ENCODE measurements at places on chromosomes 5 and 9.
A peak's percentile ranks its signal among the peaks of the same experiment; 100 is the strongest.

GRCh38 chr5:146828385-146828784 lies 50.2 kb downstream of the PPP2R2B start:
- DNase-seq = no peak

GRCh38 chr5:164051745-164052144 lies 546.3 kb downstream of the MAT2B start:
- no peak for DNase-seq

- DNase-seq = no peak
Observed at GRCh38 chr5:92513067-92513466, 1068.0 kb downstream of the NR2F1-AS1 start.

DNA sequence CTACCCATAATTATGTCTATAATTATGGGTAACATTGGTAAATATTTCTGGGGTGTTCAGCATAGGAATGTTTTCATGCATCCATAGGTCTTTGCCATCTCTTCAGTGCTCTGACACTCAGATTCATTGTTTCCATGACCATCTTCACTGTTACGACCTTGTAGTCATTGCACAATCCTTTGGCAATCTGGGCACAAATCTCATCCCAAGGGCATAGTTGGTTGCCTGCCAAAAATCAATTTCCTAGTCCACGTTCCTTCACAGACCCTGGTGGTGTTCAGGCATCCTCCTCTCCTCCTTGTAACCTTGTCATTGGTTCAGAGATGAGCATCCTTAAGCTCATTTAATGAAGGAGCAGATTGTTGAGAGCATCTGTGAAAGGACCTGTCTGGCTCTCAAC lies 1400.7 kb downstream of the CDH12 start:
- no peak for DNase-seq

- peak; percentile 10 for DNase-seq
Observed at GRCh38 chr5:41649659-41650058, 139.3 kb upstream of the PLCXD3 start.

DNA sequence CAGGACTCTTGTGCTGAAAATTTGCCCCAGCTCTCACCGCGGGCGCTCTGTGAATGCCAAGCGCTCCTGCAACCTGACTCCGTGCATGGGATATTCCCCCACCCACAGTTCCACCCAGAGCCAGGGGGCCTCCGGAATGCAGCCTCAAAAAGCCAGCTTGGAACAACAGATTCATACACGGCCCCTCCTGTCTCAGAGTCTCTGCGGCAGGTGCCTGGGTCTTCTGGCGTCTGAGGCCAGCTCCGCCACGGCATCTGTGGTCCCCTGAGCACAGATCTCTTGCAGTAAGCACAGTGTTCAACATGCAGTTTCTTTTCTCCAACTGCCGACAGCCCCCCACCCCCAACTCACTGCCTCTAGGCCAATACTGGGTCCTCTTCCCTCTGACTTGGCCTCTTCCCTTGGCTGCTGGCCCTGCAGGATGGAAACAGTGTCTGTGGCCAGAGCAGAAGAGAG lies 355.7 kb upstream of the IRX2 start:
- DNase-seq = no peak

DNA sequence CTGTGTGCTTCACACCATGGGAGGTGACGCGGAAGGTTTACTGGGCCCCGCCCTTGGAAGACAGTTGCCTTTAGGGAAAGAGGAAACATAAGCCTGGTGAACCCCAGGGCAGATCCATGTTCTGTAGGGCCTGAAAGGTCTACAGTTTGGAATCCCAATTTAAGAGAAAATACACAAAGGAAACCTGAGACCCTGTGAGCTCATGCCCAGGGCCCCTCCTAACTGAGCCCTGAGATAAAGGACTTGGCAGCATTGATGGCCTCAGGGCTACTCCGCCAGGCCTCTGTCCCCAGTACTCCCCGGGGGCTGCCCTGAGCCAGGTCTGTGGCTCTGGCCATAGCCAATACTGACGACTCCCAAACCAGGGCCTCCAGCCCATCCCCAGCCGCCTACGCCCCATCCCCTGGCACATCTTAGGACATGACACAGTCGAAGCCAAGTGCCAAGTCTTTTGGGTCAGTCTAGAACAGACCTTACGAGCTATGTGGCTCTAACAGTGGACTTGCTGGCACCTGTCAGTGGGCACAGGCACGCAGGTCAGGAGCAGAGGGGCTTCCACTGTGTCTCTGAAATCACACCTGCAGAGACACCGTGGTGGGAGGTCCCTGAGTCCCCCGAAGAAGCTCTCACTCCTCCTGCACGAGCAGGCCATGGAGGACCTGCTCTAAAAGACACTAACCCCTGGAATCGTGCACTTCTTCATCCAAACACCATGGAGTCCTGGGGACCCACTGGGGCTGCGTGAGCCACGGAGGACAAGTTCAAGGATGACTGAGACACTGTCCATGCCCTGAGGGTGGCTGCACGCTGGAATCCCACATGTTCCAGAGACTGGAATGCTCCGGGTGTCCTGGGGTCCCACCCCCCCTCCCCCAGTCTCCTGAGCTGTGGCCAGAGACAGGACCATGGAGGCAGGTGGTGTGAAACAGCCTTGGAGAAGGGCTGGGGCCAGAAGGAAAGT lies 40.3 kb upstream of the BARHL1 start:
- no peak for DNase-seq

GRCh38 chr5:101969742-101970141 lies 326.3 kb downstream of the SLCO4C1 start:
- DNase-seq = no peak

- no peak for DNase-seq
Observed at GRCh38 chr9:8694983-8695588, 895.5 kb upstream of the DMAC1 start.

DNA sequence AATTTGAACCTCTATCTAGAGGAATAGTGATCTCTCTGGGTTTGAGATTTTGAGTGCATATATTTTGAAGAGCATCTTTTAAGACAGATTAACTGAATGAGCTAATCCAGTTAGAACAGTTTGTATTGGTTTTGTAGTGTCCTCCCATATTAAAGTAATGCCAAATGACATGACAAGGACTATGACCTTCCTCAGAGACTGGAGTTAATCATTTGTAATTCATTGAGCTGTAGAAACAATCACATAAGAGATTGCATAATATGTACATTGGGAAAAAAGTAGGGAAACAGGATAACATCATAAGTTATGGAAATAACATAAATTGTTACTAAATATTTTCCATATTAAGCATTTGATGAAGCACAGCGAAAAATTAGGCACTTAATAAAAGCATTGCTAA lies 45.8 kb upstream of the PRDM9 start:
- no peak for DNase-seq

- no peak for DNase-seq
Observed at GRCh38 chr9:137449081-137449844, 8.1 kb upstream of the ENTPD8 start.

DNA sequence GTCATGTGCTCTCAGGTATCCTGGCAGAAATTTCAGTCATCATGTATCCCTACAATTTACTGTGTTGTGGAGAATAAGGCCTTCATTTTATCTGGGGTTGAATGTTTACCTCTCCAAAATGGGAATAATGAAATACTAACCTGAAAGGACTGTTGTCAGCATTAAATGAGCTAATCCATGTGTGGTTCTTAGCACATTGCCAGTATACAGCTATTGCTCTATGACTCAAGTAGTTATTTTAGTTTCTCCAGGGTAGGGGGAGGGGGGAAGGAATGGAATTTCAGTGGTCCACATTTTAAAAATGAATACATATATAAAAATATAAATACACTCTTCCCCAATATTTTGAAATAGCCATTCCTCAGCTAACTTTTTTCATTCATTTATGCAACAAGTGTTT lies 3.5 kb downstream of the PAM start:
- no peak for DNase-seq

DNA sequence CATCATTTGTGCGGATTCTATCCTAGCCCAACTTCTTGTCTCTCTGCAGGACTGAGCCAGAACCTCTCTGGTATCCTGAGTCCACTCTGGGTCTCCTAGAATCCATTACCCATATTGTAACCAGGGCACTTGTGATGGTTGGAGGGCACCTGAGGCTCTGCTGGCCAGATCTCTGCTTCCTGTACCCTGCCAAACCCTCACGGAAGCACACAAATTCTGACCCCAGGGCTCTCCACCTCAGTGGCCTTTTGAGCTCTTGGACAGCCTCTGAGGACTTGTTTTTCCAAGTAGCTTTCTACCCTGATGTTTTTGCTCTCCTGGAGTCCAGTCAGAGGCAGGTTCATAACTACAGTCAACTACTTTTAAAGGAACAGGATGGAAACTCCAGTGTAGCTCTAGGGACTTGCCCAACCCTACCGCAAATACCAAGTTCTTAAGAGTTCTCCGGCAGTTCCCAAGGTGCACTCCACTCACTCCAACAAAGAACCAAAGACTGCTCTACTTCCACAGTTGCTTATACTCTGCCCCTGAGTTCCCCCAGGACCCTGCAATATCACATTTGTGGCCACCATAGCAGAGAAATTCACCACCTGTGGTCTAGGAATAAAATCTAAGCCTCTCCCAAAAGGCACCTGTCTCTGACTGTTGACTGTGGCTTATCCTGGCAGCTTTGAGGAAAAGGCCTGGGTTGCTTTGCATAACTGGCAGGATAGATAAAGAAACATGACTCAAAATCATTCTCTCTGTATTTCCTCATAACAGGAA lies 9.6 kb downstream of the PIP5K1B start:
- no peak for DNase-seq

DNA sequence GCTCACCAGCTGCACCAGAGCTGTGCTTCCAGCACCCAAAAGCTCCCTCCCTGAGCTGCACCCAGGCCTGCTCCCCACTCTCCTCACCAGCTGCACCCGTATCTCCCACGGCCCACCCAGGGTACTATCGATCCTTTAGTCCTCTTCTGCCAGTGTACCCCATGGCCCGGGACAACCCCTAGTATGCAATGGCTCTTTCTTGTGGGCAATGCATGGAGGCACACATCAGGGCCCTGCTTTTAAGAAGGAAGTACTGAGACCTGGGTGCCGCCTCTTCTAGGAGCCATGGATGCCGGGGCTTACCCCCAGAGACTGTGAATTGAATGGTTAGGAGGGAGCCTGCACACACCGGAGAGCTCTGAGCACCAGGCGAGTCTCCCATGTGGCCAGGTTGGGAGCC lies 49.5 kb downstream of the TENT4A start:
- no peak for DNase-seq

GRCh38 chr9:95193067-95193466 lies 124.4 kb downstream of the FANCC start:
- DNase-seq = no peak

DNA sequence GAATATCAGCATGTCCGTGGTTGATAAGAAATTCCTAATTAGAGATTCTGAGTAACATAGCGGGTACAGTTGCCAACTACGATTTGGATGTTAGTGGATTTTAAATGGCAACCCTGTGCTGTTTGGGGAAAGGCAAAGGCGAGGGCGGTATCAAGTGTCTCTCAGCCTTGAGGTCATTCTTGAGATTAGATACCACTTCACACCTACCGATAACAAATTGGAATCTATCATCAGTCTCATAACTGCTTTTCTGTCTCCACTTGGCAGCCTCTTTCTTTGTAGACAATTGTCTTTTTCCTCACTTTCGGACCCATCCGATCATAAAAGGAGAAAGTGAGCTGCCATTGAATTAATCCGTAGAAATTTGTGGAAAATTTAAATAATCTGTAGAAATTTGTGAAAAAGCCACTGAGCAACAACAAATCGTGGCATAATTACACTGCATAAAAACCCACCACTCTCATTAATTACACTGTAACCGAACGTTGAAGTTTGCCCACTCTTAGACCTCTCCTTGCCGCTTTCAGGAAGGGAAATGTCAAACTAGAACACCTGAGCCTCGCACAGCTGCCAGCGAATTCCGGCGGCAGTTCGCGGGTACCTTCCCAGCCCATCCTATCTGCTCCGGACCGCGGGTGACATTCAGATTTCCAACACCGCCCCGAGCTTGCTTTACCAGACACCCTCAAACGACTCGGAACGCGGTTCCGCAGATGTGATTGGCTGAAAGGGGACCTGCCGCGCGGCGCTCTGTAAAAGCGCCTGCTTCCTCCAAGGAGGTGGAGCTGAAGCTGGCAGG lies 849 bp upstream of the RGMB start:
- DNase-seq = no peak

- no peak for DNase-seq
Observed at GRCh38 chr5:66538531-66538930, 57.7 kb upstream of the MAST4 start.

DNA sequence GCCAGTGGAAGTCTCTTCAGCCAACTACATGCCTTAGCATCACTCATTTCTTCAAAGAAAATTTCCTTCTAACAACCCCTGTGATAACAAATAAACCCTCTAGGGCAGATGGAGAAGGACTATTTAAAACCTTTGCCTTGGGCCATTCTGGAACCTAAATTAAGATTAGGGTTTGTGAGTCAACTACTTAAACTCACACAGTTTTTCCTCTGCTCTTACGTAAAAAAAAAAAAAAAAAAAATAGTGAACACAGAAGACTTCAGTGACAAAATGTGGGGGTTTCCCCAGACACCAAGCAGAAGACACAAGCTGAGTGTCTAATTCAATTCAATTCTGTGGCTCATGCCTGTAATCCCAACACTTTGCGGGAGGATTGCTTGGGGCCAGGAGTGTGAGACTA lies 65.8 kb upstream of the ERCC6L2 start:
- no peak for DNase-seq

DNA sequence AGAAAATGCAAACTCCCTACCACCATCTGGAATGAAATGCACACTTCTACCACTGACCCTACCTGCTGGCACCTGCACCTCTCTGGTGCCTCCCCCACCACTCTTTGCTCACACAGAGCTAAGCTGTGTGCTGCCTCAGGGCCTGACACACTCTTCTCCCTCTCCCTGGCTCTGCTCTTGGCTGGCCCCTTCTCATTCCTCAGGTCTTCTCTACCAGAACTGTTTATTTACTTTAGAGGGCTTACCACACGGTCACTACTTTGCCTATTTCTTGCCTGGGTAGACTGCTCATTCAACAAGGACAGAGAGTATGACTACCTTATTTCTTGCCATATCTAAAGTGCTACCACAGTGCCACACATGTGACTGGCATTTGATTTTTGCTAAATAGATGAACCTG lies 3.3 kb downstream of the REEP5 start:
- no peak for DNase-seq

DNA sequence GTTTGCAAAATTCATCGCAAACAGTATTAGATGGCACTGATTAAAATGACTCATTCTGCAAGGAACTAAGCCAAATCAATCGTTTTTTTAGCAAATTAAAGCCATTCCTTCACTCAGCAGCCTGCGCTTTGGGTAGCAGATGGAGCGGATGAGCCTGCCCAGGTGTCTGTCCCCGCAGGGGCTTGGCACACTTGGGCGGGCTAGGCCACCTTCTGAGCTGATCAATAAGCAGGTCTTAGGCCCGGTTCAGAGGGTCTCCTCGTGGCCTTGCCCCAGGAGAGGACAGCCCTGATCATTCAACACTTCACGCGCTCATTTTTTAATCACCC lies 78.0 kb upstream of the FCN1 start:
- no peak for DNase-seq

- no peak for DNase-seq
Observed at GRCh38 chr9:34493972-34494535, 28.7 kb downstream of the ENHO start.
